Esophagus squamous epithelium (tissue), 5 donors: ENCODE measurements at places on chromosomes 7 and 10.

- no peak for DNase-seq
Observed at GRCh38 chr10:95742962-95743535, 12.9 kb upstream of the ENTPD1 start.

DNA sequence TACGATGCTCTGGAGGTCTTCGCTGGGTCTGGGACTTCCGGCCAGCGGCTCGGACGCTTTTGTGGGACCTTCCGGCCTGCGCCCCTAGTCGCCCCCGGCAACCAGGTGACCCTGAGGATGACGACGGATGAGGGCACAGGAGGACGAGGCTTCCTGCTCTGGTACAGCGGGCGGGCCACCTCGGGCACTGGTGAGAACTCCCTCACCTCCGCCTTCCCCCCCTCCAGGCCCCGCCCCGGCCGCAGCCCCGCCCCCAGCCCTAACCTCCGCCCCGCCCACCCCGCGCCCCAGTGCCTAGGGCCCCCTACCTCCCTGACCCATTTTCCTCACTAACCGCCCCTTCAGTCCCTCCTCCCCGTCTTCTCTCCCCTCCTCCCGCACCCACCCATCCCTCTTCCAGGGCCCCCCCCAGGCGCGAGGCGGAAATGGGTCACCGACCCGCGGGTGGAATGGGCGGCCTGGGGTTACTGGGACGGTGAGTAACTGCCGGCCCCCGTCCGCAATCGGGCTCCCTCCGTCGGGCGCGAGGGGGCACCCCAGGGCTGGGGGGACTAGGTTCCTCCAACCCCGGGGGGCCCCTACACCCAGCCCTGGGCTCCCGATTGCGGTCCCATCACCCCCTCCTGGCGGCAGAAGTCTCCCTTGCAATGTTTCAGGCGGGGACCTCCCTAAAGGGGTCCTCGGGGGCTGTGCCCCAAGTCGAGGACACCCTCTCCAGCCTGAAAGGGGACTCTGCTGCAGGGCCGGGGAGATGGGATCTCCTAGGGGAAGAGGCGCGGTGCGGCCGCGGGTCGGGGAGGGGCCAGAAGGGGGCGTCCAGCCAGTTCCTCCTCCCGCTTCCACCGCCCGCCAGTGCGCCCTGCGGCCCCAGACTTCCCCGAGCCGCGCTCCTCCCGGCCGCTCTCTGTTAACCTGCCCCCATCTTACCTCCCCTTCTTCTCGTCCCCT is 2.1 kb downstream of the PCOLCE start:
- DNase-seq, result no peak

GRCh38 chr7:138865843-138866242 is 67.8 kb upstream of the ATP6V0A4 start:
- no peak for DNase-seq

GRCh38 chr10:84217746-84218145 is 7.6 kb downstream of the LRIT2 start:
- DNase-seq, result no peak

- no peak for DNase-seq
Observed at GRCh38 chr10:120459185-120459584, 2.2 kb downstream of the PLPP4 start.

GRCh38 chr10:31698181-31698830 is 230.3 kb downstream of the ARHGAP12 start:
- no peak for DNase-seq
